ENCODE measurements at places on chromosomes 2 and 18. TPM values are rescaled to one million over a fixed set of nuclear protein-coding genes. Genes with fewer than 3 reads are reported as not detected.

DNA sequence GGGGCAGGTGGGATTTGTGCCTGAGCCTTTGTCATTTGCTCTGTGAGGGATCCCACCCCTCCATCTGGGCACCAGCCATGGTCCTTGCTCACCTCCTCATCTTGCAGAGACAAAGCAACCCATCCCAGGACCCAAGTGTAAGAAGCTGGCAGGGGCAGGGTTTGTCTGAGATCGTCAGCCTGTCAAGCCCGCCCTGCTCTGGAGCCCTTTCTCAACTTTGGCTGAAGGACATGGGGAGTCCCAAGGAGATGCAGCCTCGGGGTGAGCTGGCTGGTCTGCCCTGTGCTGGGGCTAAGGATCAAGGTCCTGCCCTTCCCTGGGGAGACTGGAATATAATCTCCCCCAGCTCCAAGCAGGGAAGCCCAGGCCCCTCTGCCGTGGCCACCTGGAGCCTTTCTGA lies 86.0 kb downstream of the CAPN13 start:
- no peak for DNase-seq

DNA sequence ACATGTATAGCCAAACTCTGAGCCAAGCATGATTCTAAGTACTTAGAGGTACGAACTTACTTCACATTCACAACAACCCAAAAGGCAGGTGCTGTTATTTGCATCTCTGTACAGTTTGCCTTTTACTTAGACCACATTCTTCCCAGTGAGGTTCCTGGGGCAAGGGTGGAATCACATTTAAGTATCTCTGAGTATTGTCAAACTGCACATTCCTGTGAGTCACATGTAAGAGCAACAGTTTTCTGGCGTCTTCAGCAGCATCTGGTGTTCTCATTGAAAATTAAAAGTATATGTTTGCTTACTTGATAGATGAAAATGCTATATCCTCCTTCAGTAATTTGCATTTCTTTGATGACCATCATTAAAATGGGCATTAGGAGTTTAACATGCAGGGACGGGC lies 119.1 kb downstream of the UXS1 start:
- DNase-seq = no peak

DNA sequence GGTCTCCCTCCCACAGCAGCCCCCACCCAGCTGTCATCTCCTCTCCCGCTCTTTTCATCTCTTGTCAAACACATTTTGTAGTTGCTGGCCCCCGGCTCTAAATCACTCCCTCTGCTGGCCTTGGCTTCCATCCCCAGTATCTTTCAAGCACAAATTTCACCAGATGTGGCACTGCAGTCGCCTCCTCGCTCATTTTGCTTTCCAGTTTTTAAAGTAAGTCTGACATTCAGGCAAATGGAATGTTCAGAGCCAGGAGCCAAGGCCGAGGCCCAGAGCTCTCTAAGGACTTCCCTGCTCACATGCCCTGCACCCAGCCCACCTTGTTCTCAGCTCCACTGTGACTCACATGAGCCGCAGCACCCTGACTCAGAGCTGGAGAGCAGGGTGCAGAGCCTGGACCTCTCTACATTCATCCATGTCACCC lies 158.4 kb downstream of the GALNT14 start:
- no peak for DNase-seq

DNA sequence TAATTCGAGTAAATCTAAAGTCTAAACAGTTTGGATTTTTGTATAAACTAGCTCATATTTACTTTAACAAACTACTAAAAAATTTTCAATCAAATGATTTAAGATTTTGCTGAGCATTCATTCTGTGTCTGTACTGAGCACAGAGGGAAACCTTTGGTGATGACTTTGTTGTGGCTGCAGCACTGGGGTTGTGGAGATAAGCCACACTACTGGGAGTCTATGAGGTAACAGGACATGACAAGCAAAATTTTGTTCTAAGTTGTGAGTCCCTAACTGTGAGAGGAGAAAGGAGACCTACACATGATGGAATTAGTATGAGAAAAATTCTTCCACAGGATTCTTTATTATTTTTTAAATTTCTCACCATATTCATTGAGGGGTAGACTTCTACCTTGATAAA lies 933.7 kb upstream of the LRATD1 start:
- DNase-seq = no peak

DNA sequence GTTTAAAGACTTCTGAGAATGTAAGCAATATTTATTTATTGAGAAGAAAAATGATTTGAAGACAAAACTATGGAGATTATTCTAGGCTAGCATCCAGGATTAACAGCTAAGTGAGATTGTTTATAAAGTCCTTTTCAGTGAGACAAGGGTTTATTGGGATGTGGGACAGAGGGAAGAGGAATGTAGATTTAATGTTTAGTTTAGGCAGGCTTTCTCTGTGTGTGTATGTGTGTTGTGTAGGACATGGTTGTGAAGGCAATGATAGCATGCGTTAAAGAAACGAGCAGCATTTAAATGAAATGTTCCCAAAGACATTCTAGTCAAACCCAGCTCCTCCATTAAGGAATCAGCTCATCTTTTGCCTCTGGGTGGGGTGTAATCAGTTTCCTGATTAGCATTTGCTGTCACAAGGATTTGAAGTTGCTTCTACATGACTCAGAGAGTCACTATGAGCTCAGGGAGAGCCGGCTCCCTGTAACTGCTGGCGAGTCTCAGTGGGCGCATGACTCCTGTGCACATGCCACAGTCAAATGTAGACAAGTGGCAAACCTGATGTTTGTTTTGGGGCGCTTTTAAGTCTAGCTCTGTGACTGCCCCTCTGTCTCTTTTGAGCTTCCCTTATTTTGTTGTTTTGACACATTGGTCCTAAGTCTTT lies 442.2 kb upstream of the CELF4 start:
- no peak for DNase-seq

DNA sequence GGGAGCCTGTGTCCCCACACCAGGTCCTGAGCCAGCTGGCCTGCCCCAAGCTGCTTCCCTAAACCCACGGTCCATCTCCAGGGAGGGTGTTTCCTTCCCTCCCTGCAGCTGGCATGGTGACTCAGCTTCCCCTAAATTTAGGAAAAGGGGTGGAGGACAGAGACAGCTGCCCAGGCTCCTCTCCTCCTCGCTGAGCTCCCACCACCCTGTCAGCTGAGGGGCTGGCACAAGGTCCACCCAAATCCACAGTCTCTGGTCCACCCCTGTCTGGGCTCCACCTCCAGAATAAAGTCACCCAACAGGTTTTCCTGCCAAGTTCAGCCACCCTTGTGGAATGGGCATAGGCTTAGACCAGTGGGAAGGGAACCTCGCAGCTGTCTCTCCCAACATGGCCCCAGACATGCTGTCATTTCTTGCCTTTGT lies 156.5 kb downstream of the TNS1 start:
- no peak for DNase-seq

DNA sequence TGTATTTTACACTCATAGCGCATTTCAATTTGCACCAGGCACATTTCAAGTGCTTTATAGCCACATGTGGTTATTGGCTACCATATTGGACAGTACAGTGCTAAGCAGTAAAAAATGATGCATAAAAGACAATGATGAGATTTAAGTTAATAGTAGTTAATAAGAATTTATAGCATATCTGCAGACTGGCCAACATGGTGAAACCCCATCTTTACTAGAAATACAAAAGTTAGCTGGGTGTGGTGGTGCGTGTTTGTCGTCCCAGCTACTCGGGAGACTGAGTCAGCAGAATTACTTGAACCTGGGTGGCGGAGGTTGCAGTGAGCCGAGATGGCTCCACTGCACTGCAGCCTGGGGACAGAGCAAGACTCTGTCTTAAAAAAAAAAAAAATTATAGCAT lies 9.7 kb downstream of the DRC1 start:
- no peak for DNase-seq

GRCh38 chr2:236415684-236416444 lies 151.7 kb upstream of the ASB18 start:
- no peak for DNase-seq

- no peak for DNase-seq
These were observed 139.5 kb upstream of the GAREM1 start for GRCh38 chr18:32610176-32610575.

- DNase-seq = peak; percentile 42
These were observed 62.5 kb downstream of the REEP1 start for GRCh38 chr2:86274918-86275275.

DNA sequence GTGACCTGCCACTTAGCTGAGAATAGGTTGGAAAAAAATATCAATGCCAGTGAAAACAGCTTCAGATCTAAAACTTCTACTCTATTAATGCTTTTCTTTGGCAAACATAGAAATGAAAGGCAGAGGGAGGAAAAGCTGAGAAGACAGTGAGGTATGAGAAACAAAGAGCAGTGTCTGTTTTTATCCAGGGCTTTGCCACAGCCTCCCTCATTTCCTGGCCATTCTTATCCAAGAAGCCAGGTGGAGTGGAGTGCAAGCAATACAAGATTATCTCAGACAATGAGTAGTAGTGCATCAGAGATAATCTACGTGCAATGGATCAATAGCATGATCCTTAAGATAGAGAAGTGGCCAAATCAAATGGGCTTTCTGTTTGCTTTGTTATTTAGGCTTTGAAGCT lies 808.7 kb upstream of the PIK3C3 start:
- DNase-seq = no peak

Gene HOXD4
- 8.8 TPM for total RNA-seq

Gene WDR54
- 23.3 TPM for total RNA-seq

Gene ANKRD30BL
- total RNA-seq = not detected
